ENCODE measurements at places on chromosomes 12 and 14.
A peak's percentile ranks its signal among the peaks of the same experiment; 100 is the strongest.

DNA sequence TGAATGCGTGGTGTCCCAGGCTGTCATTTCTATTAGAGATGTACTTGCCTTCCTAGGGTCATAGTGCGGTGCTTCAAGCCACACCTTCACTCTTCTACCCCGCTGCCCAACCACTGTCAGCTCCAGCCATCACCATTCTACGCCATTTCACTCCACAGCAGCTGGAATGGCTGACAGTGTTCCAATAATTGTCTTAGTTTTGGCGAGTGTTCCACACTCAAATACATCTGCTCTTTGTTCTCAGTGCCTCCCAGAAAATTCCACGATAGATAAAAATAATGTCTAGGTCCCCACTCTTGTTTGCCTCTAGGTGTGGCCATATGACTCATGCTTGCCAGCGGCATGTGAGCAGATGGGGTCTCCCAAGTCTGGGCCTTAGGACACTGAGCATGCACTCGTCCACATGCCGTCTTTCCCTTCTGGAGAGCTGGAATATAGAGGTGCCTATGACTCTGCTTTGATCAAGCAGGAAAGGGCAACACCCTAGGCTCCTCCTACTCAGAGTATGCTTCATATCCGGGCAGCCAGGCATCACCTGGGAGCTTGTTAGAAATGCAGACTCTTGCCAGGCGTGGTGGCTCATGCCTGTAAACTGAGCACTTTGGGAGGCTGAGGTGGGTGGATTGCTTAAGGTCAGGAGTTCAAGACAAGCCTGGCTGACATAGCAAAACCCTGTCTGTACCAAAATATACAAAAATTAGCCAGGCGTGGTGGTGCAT is 163.0 kb downstream of the BRMS1L start:
- DNase-seq, result peak; percentile 58

DNA sequence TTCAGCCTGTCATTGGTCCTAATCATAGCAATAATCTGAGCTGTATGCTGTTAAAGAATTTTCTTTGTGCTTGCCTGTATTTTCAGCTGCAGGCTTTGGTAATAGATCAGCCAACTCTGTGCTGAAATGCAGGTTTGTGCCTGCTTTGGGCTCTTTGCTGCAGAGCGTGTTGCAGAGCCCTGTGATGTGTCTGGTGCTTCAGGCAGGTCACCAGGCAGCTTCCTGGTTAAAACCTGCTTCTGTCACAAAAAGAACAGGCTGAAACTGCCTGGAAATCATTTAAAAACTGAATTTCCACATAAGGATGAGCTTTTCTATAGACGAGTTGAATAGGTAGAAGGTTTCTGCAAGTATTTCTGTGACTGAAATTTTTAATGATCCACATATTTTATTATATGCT is 3.1 kb downstream of the DIP2B start:
- peak; percentile 44 for DNase-seq

DNA sequence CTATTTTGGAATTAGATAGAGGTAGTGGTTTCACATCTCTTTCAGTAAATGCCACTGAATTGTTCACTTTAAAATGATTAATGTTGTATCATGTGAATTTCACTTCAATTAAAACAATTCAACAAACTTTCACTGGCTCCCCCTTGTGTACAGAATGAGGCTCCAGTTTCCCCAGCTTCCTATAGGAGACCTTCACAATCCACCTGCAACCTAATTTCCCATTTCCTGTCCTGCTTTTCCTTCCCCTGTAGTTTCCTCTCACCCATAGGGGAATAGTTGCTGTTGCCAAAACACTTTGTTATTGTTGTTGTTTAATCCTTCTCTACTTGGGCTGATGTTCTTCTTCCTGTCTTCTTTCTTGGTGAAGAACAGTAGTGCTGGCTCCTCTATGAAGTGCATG is 59.8 kb downstream of the NPAS3 start:
- DNase-seq, result peak; percentile 36

DNA sequence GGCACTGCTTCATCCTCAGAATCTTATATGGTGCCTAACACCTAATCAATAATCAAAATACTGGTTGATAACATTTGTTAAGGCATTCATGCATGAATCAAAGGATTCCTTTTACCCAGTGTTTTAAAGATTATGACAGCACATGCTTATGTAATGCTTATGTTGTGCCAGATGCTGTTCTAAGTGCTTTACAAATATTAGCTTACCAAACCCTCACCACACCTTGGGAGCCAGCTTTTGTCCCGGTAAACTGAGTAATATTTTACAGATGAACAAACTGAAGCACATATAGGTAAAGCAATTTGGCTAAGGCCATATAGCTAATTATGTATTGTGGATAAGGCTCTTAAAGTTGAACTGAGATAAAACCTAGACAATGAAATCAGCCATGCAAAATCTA is 209.2 kb downstream of the ALX1 start:
- peak; percentile 36 for DNase-seq

DNA sequence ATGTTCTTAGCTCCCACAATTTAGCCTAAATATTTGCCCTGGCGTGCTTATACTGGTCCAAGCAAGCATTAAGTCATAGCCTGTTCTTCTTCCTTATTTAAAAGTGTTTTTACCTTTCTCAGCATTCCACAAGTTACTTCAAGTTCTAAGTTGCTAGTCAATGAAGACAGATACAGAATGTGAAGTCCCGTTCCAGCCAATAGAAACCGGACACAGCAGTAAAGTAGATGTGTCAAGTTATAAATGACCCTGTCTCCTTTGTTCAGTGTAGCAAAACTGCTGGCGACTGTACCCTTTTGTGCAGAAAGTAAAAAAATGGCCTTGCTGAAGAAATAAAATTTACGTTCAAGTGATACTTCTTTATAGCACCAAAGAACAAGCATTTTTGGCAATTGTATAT is 3.9 kb downstream of the SNAPC1 start:
- peak; percentile 54 for DNase-seq

- DNase-seq, result no peak
Observed at GRCh38 chr12:124368421-124369032, 73.6 kb downstream of the RFLNA start.

DNA sequence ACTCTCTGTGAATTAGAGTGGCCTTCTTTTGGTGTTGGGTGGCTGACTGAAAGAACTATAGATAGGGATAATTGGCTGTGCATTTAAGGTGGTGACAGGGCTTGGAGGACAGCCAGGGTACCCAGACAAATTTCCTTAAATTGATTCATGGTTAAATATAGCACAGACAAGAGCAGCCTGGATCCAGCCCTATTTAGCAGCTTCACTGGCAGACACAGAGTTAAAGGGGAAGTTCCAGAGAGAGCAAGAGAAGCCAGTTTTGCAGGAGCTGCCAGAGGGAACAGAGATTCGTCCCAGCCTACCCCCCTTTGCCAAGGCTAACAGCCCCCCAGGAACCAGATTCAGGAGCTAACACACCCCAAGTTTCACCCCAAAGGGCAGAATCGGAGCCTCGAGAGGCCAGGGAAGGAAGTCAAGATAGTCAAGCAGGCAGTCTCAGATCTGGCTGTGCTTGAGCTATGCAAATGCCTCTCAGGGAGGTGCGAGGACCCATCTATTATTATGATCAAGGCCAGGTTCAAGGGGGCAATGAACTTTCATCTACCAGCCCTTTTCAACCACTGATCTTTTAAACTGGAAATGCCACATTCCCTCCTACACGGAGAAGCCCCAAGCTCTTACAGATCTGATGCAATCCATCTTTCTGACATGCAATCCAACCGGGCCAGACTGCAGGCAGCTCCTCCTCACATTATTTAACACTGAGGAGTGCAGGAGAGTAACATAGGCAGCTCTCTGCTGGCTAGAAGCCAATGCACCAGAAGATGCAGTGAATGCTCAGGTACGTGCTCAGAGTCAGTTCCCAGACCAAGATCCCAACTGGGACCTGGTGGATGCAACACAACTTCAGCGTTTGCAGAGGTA is 58.2 kb downstream of the DHRS2 start:
- DNase-seq, result peak; percentile 86

GRCh38 chr14:104633276-104634137 is 28.9 kb upstream of the TMEM179 start:
- DNase-seq, result no peak

DNA sequence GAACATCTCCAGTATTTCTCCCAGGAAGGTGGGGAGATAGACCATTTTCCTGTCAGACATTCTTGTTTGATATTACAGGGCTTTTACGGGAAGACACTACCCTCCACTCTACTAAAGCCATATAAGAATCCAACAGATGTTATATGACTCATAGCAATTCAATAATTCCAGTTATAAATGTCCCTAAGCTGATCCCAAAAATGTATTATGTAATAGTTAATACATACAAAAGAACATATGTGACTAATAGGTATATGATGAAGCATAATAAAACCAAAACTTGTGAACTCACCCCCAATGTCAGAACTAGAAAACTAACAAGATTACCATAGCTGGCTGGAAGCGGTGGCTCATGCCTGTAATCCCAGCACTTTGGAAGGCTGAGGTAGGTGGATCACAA is 84.2 kb downstream of the EFCAB11 start:
- DNase-seq, result peak; percentile 62

GRCh38 chr14:39217214-39217879 is 16.4 kb upstream of the MIA2 start:
- DNase-seq, result peak; percentile 73

GRCh38 chr12:46362895-46363581 is 9.5 kb downstream of the SLC38A2 start:
- no peak for DNase-seq
